Stimulated activated CD8-positive, alpha-beta memory T cell treated with anti-CD3 and anti-CD28 coated beads, Interleukin-7, amount 100 ng/mL, for 1 hour (primary cell): ENCODE measurements at places on chromosomes 16 and 17.

GRCh38 chr16:29029168-29029994 is 44.5 kb downstream of the LAT start:
- peak; percentile 49 for DNase-seq

DNA sequence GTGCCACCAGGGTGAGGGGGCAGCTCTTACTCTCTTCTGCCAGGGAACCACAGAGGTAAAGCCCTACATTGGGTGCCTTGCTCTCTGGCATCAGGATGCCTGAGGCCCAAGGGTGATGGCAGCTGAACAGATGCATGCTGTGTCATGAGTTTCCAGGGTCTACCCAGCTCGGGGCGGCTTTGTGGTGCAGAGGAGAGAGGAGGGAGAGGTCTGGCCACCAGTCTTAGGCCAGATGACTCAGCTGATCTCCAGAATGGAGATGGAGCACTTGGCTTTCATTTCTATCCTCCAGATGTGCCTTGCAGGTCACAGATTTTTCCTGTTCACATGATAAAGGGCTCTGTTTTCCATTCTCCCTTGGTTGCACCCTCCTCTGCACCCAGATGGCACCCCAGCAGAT is 23.6 kb upstream of the USP22 start:
- DNase-seq: no peak

GRCh38 chr17:80793421-80793820 is 198.2 kb upstream of the CHMP6 start:
- DNase-seq: no peak

DNA sequence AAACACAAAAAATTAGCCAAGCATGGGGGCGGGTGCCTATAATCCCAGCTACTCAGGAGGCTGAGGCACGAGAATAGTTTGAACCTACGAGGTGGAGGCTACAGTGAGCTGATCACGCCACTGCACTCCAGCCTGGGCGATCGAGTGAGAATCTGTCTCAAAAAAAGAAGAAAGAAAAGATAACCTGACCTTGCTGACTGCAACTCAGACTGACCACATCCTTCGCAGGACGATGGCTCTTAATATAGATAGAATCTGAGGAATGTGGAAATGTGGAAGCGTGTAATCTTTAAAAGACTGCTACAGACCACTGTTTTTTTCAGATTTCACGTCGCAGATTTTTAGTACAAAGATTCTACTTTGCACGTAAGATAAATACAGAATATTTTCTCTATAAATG is 37.8 kb downstream of the KLHDC4 start:
- DNase-seq: no peak

DNA sequence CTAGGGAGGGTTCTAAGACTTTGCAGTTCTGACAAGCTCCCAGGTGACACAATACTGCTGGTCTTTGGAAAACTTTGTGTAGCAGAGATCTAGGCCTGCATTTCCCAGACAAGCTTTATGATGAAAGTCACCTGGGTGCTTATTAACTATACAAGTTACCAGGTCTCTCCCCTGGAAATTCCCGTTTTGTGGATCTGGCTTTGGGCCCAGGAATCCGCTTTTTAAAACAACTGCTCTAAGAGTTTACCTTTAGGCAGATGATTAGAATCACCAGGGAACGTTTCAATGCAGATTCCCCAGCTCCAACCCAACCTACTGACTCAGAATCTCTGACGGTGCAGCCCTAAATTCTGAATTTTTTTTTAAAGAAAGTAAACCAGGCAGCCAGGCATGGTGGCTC is 36.3 kb downstream of the MYH3 start:
- DNase-seq: no peak

- no peak for DNase-seq
These were observed 202.5 kb downstream of the MSI2 start for GRCh38 chr17:57458718-57459285.

DNA sequence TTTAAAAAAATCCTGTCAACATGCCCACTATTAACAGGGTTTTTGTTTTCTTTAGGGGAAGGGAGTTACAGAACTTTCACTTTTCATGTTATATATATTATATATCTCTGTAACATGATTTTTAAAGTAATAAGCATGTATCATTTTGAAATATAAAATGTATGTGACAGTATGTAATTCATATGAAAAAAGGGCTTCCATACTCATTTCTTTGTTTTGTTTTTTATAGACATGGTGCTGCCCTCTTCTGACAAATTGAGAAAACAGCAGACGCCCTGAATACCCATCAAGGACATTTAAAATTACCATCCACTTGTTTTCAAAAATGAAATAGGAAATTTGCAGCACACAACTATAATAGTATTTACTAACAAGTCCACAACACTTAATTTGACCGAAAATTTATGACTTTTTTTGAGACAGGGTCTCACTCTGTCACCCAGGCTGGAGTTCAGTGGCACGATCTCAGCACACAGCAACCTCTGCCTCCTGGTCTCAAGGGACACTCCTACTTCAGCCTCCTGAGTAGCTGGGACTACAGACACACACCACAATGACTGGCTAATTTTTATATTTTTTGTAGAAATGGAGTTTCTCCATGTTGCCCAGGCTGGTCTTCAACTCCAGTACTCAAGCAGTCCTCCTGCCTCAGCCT is 30.4 kb downstream of the CFDP1 start:
- DNase-seq: no peak

DNA sequence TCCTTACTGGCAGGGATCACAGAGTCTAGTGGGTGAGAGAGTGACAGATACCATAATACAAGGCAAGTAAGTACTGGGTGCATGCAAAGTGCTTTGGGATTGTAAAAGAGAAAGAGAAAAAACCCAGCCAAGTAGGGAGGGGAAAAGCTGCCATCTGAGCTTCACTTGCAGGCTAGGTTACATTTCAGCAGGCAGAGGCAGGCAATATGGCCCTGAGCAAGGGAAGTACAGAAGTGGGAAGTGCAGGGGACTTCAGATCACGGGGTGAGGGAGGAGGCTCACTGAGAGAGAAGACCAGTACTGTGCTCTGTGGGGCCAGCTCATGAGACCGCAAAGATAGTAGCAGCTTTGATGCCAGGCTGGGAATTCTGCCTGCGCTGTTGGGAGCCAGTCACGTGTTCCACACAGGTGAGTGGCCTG is 230.6 kb downstream of the MSI2 start:
- no peak for DNase-seq

DNA sequence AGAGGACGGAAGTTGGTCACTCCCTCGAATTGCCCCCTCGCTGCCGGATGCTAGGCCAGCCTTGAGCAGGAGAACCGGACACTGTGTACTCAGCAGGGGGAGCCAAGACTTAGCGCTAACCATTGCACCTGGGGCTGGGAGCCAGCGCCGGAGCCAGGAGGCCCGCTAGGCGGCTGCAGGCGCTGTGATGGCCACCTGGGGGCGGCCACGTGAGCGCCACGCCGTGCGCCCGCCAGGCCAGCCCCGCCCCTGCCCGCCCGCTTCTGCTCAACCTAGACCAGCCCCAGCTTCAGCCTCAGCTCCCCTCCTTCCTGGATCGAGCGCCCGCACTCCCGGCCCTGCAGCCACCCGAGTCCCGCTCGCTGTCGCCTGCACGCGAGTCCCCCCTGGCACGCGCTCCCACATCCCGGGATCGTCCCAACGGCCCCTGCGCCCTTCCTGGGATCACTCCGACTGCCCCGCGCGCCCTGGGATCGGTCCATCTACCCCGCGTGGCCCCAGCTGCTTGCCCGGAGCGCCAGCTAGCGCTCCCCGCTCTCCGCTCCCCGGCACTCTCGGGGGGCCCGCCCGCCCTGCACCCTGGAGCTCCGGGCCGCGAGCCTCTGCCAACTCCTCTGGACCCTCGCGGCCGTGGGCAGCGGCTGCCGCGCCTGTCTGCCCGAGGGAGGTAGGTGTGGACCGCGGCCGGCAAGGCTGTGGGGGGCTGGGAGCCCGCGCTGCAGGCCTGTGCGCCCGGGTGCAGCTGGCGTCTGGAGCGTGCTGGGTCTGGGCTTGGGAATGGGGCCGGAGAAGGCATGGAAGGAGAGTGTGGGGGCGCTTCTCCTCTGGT is at the start of gene EEF2K:
TSS of gene EEF2K (plus strand) at position 266 of the 829 bp plus-strand sequence. CDS start 19,452 bp downstream, outside the sequence.
- peak; percentile 69 for DNase-seq

GRCh38 chr17:40456396-40456951 is 13.2 kb downstream of the IGFBP4 start:
- no peak for DNase-seq
